Fibroblast of the conjunctiva (primary cell): ENCODE measurements at places on chromosomes 5 and 9.
A peak's percentile ranks its signal among the peaks of the same experiment; 100 is the strongest.

DNA sequence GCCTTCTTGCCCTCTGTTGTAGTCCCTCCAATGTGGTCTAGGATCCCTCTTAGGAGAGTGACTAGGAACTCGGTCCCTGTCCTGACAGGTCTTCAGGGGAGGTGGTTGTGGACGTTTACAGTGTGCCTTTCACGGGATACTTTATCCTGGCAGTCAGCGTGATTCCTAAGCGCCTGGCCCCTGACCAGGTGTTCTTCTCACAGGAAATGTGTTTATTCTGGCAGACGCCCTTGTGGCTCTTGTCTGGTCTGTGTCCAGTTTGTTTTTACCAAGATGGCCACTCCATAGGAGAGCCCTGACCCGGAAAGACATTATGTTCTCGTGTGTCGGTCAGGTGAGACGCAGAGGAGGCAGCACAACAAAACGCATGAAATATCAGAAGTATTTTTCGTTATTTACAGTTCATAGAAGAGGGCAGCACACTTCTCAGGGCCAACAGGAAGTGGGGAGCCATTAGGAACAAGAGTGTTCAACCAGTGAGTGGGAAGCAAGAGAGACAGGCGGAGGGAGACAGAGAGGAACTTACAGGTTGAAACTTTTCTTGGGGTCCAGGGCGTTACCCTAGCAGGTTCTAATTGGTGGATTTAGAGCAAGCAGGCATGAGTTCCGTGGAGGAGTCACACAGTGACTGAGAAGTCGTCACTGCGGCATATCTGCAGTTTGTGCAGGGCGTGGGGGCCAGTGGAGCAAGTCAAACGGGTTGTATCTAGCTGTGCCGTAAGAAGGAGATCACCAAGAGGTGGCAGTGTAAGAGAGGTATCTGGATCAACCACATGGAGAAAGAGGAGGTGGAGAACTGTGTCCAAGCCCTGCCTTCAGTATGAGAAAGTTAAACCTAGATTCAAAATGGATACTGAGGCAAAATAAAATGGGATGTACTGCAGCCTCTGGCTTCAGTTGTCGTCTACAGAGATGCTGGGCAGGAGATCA lies 412.9 kb downstream of the ZSWIM6 start:
- DNase-seq, result no peak

DNA sequence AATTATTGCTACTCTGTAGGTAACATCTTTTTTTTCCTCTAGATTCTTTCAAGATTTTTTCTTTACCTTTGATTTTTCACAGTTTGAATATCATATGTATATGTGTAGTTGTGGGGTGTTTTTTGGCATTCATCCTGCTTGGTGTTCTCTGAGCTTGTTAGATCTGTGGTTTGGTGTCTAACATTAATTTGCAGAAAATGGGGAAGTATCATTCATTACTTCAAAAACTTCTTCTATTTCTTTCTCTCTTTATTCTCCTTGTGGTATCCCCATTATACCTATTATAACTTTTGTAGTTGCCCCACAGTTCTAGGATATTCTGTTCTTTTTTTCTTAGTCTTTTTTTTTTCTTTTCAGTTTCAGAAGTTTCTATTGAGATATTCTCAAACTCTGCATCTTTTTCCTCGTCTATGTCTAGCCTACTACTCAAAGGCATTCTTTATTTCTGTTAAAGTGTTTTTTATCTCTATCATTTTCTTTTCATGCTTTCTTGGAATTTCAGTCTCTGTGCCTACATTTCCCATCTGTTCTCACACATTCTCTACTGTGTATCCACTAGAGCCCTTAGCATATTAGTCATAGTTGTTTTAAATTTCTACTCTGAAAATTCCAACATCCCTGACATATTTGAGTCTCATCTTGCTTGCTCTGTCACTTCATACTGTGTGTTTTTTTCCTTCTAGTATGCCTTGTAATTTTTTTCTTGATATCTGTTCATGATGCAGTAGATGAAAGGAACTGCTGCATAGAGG lies 60.1 kb upstream of the GNA14 start:
- no peak for DNase-seq

DNA sequence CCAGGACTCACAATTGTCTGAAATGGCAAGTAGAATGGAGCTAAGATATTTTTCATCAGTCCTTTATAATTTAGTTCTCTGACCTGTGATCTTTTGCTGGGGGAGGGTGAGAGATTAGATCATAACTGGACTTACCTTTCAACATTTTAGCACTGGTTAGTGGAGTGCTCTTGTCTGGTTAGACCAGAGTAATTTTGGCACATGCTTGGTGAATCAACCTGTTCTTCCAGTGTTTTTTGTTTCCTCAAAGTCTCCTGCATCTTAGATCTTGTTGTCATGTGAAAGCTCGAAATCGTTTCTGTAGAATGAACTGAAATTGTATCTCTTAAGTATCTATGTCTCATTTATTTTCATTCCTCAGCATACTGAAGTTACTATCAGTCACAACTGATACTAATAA lies 122.4 kb downstream of the TLE4 start:
- no peak for DNase-seq

- DNase-seq, result no peak
Observed at GRCh38 chr5:119276978-119277377, 78.8 kb upstream of the TNFAIP8 start.

GRCh38 chr5:3858524-3858923 lies 262.9 kb downstream of the IRX1 start:
- DNase-seq, result no peak

- no peak for DNase-seq
Observed at GRCh38 chr5:60086583-60086982, 193.1 kb upstream of the PDE4D start.

DNA sequence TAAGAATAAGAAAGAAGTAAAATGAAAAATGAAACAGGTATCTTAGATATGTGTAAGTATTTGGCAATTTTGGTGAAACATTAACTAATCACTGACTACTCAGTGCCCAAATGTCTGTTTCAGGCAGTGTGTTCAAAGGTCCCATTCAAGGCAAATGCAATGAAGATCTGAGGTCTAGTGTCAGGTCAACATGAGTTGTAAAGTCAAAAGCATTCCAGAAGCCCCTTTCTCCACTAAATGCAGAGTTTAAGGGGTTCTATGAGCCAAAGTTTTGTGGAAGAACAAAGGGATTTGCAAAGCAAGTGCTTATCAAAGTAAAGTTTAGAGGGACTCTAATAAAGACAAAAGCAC lies 71.0 kb upstream of the GPBP1 start:
- DNase-seq, result no peak

GRCh38 chr5:88391116-88391515 lies 122.5 kb upstream of the TMEM161B start:
- DNase-seq, result no peak

GRCh38 chr9:16367605-16368231 lies 502.8 kb downstream of the BNC2 start:
- DNase-seq, result peak; percentile 28

- DNase-seq, result no peak
Observed at GRCh38 chr5:35668319-35668718, 50.7 kb downstream of the SPEF2 start.

DNA sequence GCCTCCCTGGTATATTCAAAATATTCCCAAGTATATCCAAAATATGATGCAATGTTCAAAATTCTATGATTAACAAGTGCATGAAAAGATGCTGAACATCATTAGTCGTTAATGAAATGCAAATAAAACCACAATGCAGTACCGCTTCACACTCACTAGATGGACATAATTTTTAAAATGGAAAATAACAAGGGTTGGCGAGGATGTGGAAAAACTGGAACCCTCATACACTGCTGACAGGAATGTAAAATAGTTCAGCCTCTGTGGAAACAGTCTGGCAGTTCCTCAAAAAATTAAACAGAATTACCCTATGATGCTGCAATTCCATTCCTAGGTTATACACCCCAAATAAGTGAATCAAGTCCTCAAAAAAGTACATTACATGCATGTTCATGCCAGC lies 36.1 kb upstream of the MYOT start:
- no peak for DNase-seq

DNA sequence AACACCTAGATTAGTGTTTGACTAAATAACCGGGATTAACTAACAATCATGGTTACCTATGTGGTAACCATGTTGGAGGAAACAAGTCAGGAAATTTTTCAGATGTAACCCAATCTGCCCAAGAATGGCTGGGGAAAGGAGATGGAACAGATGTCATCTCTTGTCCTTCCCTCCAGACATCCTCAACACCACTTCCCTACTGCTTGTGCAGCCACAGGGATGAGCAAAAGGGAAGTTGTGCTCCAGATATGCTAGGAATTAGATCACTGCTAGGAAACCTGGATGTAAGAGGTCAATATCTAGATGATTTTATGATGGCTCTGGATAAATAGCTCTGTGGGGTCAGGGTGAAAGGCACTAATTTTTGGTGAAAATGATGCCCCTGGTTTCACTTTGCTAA lies 61.3 kb upstream of the ELL2 start:
- DNase-seq, result no peak
